ENCODE measurements at places on chromosomes 2 and 18. TPM values are rescaled to one million over a fixed set of nuclear protein-coding genes. Genes with fewer than 3 reads are reported as not detected.

PID1 gene
- total RNA-seq: not detected

HJURP gene
- 90.4 TPM for total RNA-seq

GALNT14 gene
- total RNA-seq: not detected

LHCGR gene
- not detected for total RNA-seq

CHRNG gene
- total RNA-seq: not detected

Data from activated T-helper 17 cell treated with anti-CD3 and anti-CD28 coated beads, Interleukin-2, amount 50 U/mL, for 72 hours (primary cell).